ENCODE measurements at places on chromosomes 3 and 15.

- DNase-seq = no peak
Observed at GRCh38 chr15:65006876-65007275, 17.2 kb upstream of the SPG21 start.

DNA sequence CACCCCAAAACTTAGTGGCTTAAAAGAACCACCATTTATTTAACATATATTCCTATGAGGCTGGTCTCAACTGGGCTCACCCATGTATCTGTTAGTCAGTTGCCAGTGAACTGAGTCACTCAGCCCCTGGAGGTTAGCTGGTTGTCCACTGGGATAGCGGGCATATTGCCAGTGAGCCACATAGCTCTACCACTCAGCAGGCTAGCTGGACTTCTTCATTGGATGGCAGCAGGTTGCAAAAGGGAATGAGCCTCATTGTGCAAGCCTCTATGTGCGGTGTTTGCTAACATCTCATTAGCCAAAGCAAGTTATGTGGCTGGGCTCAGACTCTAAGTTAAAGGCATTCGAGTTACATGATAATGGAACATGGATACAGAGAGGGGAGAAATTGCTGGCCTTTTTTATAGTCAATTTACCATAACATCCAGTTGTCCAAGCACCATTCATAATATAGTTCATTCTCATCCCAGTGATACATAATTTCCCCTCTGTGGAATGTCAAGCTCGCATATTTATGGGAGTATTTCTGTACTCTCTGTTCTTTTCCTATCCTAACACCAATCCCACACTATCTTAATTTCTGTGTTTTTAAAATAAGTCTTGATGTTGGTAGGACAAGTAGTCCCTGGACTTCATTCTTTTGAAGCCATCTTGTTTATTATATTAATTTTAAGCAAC lies 8.7 kb downstream of the BTD start:
- no peak for DNase-seq

DNA sequence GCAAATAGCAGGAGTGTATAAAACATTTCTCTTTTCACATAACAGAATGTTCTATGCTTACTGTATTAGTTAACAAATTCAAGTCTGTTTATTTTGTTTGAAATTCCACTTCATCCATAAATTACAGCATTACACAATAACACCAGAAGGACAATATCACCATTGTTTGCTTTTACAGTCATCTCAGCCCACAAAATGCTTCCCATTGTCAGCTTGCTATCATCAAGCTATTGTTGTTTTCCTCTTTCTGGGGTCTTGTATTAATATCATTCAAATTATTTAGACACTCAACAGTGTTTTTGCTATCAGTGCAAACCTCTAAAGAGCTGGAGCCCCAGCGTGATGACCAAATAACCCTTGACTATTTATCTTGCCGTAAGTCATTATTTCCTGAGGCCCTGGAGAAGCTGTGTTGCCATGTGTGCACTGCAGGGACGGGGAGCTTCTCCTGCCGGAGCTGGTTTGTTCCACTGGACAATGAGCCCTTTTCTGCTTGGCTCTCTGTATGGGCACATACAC lies 1.1 kb downstream of the SAMMSON start:
- DNase-seq = peak; percentile 11

DNA sequence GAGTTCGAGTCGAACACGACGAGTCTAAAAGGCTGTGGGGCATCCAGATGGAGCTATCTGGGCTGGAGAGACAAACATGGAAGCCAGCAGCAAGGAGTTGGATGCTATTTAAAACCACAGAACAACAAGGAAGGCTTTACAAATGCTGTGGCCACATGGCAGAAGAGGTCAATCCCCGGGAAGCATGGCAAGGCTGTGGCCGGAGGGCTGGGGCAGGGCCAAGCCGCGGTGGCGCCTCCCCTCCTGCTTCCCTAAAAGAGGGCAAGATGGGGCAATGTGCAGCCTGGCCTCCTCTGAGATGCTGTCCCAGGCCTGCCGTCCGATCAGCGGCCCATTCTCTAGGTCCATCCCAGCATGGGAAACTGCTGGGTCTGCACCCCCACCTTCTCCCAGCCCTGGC lies 139.1 kb downstream of the SRGAP3 start:
- DNase-seq = no peak

GRCh38 chr15:61715082-61715481 lies 345.2 kb downstream of the VPS13C start:
- no peak for DNase-seq

- no peak for DNase-seq
Observed at GRCh38 chr3:18082551-18083272, 340.3 kb upstream of the TBC1D5 start.

DNA sequence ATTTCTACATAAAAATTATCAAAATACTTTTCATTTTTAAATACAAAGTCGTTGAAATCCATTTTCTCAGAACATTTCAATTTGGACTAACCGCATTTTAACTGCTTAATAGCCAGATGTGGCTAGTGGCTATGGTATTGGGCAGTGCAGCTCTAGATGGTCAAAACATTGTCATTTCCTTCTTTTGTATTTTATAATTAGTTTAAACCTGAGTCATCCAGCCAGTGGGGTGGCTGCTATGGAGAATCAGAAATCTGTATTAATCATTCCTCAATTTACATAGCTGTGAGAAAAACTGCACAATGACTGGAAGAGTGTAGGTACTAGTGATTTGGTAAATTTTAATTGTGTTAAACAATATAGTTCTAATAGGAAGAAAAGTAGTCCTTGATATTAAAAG lies 245.3 kb downstream of the PDZRN3 start:
- no peak for DNase-seq

GRCh38 chr15:76235186-76235826 lies 76.0 kb downstream of the ETFA start:
- no peak for DNase-seq

DNA sequence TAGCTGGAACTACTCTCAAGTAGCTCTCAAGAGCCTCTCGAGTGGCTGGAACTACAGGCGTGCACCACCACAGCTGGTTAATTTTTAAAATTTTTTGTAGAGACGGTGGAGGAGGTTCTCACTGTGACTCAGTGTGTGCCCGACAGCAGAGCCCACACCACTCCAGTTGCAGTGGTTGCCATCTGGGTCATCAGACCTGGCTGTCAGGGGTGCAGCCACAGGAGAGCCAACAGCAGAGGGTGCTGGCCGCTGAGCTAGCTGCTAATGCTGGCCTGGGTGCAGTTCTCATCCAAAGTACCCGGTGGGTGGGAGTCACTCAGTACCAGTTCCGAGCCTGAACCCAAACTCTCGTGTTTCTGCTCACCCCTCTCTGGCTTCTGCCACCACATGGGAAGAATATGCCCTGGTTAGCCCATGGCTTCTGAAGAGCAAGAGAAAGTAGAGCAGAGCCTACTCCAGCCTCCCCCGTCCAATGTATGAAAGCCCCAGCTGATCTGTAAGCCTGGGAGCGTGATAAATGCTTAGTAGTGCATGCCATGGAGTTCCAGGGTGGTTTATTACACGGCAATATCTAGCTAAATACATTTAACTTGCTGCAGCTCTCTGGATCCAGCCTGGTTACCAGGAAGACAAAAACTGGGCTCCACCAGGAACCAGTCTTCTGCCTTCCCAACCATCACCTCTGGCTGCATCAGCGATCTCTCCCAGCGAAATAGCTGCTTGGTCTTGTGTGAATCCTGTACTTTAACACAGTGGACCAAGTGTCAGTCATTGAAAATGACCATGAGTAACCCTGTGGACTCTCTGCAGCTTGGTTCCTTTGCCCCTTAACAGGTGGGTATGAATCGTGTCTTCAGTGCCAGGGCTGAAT lies 17.1 kb downstream of the UMPS start:
- no peak for DNase-seq

DNA sequence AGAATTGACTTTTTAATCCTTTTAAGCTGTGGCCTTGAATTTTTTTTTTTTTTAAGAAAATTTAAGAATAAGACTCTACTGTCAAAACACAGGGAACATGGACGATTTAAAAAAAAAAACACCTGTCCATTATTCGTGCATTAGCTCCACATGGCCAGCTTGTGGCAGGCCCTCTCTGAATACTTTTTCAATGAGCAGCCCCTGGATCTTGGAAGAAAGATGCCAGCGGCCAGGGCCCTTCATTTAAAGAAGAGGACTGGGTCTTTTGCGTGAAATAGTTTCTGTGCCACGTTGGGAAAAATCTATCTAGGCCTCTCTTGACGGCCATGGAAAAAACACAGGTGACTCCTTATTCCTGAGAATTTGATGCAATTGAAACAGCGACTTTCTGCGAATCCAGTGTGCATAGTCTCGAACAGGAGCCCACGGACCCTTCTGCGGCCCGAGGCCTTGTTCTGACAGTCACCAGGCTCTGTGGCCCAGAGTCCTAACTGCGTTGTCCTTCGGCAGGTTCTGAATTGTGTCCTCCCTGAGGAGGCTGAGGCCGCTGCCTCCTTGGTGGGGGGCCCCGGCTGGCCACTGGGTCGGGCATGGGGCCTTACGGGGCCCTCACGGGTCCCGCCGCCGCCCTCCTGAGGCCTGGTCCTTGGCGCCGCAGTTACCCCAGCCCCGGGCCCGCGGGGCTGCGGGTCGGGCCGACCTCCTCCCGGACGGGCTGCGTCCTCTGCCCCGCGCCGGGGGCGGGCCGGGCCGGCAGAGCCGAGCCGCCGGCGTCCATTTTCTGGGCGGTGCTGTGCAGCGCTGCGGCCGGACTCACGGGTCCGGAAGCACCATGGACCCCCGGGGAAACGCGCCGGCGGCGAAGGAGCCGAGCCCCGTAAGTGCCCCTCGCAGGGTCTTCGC lies 33.5 kb downstream of the ZBTB38 start:
- no peak for DNase-seq

GRCh38 chr3:45043728-45044299 lies 17.7 kb downstream of the CLEC3B start:
- DNase-seq = no peak

DNA sequence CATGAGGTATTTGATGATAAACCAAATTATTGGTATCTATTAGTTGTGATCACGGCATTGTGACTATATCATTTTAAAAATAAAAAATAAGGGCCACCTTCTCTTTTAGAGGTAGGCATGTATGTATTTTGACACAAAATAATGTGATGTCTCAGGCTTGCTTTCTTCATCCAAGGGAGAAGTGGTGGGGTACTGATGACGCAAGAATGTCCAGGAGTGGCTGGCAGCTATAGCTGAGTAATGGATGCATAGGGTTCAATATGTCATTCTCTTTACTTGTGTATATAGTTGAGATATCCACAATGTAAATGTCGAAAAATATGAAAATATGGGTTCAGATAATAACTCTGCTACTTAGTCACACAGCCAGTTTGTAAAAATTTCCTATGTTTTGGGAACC lies 46.8 kb upstream of the NSMCE3 start:
- no peak for DNase-seq

- DNase-seq = no peak
Observed at GRCh38 chr3:9387322-9387655, 10.1 kb upstream of the SETD5 start.

- no peak for DNase-seq
Observed at GRCh38 chr15:39414201-39414600, 166.7 kb upstream of the THBS1 start.

GRCh38 chr3:60935709-60936108 lies 315.5 kb downstream of the FHIT start:
- DNase-seq = no peak

DNA sequence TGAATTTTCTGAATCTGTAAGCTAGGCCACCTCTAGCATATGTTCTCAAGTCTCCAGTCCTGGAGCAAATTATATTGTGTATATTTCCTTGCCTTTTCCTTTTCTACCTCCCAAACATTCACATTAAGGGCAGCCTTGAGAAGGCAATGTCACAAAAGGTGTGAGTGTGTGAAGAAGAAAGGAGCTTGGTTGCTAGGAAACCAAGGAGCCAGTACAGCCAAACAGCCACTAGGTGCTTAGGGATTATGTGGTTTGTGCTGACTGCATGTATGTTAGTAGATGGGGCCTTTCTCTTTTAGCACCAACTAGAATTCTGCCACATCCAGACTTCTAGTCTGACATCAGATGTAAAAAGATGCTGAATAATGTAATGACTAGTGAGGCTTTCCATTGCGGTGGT lies 118.8 kb upstream of the DAZL start:
- DNase-seq = peak; percentile 43

DNA sequence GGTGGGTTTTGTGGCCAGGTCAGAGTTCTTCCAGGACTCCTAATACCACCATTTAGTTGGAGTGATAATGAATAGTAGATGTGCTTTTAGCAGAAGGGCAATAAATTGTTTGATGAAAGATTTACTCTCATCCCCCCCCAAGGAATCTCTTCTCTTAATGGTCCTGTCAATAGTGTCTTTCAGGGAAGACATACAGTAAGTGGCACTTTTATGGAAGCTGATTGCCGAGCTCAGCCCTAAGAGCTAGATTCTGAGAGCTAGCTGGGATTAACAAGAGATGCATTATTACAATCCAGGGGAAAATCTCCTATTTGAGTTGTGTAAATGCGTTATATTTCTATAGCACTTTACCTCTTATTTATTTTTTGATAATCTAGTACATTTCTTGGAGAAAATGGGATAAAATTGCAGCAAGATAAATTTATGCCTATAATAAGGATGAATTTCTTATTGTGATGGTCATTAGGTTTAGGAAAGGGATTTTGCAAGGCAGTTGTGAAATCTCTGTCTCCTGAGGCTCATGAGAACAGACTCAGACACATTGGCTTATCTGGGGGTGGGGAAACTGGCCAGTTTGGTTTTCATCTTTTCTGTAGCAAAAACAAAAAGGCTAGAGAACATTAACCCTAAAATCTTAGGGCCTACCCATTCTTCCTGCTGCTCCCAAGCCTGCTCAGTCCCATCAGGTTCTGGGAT lies 41.6 kb upstream of the CLSTN2 start:
- no peak for DNase-seq

- DNase-seq = no peak
Observed at GRCh38 chr15:39593656-39594445, 13.0 kb downstream of the THBS1 start.

GRCh38 chr3:100195375-100195774 lies 65.4 kb upstream of the TBC1D23 start:
- DNase-seq = no peak

- DNase-seq = peak; percentile 72
Observed at GRCh38 chr3:120795017-120795648, 52.6 kb downstream of the GTF2E1 start.

DNA sequence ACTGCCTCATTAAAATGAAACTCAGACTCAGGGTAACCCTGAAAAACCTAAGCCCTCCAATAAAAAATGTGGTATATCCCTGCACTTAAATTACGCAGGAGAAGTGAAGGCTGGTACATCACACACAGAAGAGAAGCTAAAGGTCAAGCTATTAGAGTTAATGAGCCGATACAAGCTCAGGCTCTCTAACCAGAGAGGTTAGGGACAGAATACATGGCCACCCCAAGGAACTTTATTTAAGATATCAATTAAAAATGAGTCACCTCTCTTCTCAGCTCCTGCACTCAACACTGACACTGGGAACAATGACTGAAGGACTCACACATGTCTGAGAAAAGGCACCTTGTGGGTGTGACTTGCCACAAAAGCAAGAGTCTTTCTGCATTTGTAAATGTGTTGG lies 800.6 kb upstream of the CFAP20DC start:
- DNase-seq = no peak

DNA sequence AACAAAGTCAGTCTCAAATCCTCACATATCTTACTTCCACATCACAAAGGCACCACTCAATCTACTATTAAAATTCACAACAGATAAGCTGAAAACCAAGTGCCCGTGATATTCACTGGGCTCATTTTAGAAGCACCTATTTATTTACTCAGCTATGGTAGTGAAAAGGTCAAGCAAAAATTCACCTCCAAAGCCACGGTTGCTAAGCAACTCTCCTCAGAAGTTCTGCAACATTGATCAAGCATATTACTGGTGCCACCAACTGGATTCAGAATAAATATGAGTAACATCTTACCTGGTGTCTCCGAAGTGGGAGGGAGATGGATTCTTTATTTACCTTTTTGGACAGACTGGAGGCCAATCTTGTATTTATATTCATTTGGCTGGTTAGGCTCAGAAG lies 714.8 kb downstream of the FHIT start:
- no peak for DNase-seq

Measured in neuronal stem cell (in vitro differentiated cells).